RPMI8226 (cell line): ENCODE measurements at places on chromosomes 3 and 15.

- DNase-seq = no peak
Measured at GRCh38 chr15:38048001-38048455, 113.6 kb downstream of the TMCO5A start.

DNA sequence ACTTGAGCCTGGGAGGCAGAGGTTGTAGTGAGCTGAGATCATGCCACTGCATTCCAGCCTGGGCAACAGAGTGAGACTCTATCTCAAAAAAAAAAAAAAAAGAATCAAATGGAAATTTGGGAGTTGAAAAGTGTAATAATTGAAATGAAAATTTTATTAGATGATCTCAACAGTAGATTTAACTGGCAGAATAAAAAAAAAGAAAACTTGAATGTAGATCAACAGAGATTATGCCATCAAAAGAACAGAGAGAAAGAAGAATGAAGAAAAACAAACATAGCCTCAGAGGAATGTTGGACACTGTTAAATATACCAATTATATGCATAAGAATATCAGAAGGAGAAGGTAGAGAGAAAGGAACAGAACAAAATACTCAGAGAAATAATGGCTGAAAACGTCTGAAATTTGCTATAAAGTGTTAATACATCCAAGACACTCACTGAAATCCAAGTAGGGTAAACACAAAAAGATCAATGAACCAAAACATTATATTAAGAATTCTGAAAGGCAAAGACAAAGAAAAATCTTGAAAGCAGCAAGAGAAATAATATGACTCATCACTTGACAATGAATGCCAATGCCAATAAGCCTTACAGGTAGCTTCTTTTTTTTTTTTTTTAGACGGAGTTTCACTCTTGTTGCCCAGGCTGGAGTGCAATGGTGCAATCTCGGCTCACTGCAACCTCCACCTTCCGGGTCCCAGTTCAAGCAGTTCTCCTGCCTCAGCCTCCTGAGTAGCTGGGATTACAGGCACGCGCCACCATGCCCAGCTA, 14.6 kb upstream of the ELP6 start:
- no peak for DNase-seq

GRCh38 chr3:156769721-156770654, 56.2 kb upstream of the LEKR1 start:
- DNase-seq = no peak

- DNase-seq = no peak
Measured at GRCh38 chr15:75695634-75696310, 16.9 kb downstream of the CSPG4 start.

DNA sequence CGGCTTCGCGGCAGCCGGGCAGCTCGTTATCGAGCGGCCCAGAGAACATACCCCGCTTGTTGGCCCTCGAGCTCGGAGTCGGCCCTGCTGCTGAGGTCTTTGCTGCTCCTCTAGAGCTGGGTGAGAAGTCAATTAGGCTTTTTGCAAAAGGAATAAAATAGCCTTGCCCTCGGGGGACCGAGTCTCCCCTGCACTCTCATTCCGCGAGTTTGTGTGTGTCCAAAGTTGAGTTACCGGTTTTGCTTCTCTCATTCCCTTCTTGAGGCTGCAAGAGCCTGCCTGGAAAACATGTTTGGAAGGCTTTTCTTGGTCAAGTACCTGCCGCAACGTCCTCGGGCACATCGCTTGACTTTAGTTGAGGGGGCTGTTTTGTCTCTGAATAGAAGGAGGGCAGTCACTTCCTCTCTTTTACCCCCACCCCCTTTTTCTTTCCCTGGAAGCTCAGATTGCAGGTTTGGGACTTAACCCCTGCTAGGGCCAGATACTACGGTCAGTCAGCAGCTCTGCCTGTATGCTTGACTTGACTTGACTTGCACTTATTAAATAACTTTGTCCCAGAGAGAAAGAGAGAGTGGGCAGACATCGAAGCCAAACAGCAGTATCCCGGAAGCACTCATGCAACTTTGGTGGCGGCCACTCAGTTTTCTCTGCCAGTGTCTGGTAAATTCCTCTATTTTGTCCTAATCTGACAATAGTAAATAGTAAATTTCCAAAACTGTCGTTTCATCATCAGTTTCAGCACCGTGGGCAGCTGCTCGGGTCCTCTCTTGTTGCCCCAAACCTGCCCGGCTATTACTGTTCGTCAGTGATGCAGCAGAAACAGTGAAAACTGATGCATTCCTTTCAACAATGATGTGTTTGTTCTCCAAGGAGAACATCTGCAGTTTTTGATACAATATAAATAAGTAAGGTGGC, 609 bp downstream of the RNF13 start:
- DNase-seq = peak; percentile 57

- peak; percentile 49 for DNase-seq
Measured at GRCh38 chr3:69671082-69671952, 67.9 kb upstream of the MITF start.

- no peak for DNase-seq
Measured at GRCh38 chr3:10777627-10778026, 38.4 kb upstream of the SLC6A11 start.

DNA sequence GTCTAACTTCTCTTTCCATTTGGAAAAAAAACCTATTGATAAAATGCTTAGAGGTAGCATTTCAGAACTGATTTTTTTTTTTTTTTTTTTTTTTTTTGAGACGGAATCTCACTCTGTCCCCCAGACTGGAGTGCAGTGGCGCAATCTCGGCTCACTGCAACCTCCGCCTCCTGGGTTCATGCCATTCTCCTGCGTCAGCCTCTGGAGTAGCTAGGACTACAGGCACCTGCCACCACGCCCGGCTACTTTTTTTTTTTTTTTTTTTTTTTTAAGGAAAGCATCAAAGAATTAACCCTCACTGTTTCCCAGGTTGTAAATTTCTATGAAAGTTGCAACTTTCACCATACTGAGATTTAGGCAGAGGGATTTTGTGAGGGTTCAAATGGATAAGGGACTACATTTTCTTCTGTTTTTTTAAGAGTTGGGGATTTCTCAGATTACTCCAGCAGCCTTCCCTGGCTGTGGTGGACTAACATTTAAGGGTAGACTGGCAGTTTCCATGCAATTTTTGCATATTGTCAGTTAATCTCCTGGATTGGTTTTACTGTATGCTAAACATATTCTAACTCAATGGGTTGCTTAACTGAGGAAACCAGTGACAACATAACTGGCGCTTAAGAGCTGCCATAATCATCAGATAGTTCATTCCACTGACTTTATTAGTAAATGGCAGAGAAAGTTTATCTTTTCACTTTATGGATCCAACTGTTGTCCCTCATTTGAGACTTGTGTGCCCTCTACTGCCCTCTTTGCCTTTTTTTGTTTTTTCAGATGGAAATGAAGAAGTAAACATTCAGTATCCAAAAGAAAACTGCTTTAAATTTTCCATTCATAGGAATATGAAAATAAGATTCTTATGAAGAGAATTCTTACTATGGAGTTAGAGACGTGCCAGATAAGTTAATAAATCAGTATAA, 93.7 kb downstream of the NPTN start:
- DNase-seq = no peak

DNA sequence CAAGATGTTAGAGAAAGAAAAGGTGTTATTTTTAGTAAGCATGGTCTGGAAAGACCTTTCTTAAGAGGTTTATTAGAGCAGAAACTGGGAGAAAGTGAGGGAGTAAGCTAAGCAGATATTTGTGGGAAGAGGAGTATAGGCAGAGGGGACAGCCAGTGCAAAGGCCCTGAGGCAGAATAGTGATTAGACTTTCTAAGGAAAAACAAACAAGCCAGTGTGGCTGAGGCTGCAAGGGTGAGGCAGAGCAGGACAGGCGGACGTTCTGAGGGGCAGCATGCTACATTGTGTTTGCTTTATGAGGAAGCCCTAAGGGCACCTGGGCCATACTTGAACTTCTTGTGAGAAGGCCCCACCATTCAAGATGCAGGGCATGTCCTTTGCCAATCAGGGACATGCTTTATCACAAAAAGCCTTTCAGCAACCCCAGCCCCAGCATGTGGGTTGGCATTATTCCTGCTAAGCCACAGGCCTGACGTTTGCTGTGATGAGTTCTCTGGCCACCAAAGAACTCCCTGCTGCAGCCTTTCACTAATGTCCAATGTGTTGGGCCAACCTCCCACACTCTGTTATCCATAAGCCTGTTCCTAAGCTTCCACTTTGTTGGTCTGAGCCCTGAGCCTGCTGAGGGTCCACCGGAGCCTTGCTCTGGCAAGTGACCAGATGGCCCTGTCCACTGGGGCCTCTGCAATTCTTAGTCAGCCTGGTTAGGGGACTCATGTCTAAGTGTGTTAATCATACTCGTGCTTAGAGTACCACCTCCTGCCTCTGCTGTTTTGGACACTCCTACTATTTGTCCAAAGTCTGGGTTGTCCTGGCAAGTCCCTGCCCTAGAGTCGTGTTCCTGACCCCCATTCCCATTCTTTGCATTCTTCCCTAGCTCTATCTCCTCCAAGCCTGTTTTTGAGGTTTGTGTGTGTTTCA, 209.9 kb upstream of the CTNNB1 start:
- no peak for DNase-seq

DNA sequence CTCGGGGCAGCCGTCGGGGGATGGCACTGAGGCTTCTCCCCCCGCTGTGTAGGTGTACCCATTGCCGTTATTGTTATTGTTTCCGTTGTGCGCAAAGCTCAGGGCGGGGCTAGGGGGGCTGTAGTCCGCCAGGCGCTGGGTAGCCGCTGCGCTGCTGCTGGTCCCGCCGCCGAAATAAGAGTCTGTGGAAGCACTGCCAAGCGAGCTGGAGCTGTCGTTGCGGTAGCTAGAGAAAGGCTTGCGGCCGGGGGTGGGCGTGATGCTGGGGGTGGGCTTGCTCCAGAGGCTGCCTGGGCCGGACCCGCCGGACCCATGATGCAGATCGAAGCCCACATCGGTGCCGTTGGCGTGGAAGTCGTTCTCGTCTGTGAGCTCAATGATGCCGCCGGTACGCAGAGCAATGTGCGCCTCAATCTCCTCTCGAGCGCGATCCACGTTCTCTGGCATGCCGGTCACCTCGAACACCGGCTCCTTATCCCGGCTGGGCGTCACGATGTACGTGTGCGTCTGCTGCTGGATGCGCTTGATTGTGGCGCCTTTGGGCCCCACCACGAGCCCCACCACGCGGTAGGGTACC, 1.9 kb downstream of the MEX3B start:
- no peak for DNase-seq

- DNase-seq = no peak
Measured at GRCh38 chr3:38755130-38755529, 60.9 kb downstream of the SCN10A start.

DNA sequence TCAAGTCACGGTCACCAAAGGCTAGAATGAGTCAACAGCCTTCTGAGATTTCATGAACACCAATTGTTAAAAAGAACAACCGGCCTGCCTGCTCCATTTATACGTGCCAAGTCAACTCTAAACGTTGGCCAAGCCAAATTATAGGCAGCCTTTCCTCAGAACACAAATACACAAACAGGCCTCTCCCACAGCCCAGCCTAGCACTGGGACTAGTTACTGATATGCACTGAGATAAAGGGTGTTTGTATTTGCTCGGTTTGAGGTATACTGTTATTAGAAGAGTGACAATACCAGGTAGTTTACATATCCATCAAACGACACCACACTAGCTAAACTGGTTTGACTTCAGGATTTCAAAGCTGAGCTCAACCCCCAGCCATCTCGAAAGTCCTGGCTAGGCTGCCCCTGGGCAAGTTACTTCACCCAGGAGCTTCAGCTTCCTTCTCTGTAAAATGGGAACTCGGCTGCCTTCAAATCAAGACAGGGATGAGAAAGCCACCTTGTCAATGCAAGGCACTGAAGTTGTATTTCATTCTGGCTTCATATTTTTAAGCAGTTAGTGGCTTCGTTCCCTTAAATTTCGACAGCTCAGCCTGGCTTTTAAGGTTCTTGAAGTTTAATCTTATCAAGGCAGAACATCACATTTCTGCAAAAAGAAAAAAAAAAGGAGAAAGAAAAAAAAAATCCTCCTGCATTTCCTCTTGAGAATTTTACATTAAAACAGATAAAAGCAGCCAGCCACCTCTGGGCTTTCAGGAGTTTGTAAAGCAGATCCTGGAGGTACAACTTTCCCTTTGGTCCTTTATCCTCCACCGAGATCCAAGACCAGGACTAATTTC, 4.0 kb downstream of the TLE3 start:
- no peak for DNase-seq

GRCh38 chr3:126988451-126989021, 5.6 kb downstream of the PLXNA1 start:
- DNase-seq = no peak

DNA sequence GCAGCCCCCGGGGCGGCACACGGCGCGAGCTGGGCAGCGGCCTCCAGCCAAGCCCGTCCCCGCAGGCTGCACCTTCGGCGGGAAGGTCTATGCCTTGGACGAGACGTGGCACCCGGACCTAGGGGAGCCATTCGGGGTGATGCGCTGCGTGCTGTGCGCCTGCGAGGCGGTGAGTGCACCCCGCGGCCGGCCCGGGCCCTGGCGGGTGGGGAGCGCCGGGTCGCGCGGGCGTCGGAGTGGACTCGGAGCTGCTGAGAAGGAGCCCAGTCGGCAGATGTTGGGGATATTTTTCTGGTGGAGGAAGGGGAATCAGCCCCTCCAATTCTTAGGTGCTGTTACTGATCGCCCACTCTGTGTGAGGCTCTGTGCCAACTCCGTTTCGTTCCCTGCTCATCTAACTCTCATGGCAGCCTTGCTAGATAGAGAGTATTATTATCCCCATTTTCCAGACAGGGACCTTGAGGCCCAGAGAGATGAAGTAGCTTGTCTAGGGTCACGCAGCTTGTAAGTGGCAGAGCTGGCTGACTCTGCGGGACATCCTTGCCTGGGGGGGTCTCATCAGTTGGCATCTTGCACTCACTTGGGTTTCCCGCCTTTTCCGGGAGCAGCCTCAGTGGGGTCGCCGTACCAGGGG, 890 bp downstream of the CHRD start:
- no peak for DNase-seq

DNA sequence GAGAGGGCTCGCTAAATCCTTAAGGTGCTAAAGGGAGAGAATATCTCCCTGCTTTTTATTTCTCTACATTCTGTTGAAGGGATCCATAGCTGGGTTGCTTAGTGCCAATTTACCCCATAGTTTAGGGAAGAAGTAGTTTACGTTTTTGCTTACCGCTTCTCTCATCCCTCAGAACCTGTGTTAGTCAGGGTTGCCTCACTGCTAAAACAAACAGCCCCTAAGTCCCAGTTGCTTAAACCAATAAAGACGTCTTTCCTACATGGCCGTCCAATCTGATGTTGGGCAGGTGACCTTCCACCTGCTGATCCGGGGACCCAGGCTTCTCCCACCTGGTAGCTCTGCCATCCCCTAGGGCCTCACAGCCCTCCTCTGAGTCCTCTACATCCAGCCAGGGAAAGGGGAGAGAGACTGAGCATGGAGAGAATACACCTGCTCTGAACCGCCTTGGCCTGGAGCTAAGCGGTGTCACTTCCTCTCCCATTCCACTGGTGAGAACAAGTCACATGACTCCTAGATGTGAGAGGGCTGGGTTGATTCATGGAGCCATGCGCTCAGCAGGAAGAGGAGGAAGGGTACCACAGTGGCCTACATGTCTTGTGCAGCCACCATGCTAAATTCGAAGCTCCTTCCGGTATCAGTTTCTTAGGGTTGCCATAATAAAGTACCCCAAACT, 26.3 kb downstream of the DNASE1L3 start:
- DNase-seq = peak; percentile 16

GRCh38 chr3:106765342-106765741, 611.9 kb upstream of the CCDC54 start:
- no peak for DNase-seq
